ENCODE measurements at places on chromosomes 11 and 22.

GRCh38 chr11:100004541-100004940 lies 682.5 kb upstream of the ARHGAP42 start:
- DNase-seq, result no peak

DNA sequence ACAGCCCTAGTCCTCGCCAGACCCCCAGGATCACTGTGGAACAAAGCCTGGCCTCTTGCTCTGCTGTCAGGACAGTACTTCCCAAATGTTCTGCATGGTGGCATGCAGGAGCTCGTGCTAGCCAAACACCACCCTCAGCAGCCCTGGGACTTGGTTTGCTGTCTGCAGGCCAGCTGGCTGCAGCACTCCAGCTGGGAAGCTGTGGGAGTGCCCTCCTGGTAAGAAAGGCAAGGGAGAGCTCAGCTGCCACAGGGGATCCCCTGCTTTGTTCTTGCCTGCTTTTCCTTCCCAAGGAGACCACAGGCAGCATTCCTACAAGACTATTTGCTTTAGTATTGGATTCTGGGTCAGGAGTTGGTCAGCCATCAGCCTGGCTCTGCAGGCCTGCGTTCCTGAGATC lies 27.9 kb downstream of the TCIRG1 start:
- no peak for DNase-seq

DNA sequence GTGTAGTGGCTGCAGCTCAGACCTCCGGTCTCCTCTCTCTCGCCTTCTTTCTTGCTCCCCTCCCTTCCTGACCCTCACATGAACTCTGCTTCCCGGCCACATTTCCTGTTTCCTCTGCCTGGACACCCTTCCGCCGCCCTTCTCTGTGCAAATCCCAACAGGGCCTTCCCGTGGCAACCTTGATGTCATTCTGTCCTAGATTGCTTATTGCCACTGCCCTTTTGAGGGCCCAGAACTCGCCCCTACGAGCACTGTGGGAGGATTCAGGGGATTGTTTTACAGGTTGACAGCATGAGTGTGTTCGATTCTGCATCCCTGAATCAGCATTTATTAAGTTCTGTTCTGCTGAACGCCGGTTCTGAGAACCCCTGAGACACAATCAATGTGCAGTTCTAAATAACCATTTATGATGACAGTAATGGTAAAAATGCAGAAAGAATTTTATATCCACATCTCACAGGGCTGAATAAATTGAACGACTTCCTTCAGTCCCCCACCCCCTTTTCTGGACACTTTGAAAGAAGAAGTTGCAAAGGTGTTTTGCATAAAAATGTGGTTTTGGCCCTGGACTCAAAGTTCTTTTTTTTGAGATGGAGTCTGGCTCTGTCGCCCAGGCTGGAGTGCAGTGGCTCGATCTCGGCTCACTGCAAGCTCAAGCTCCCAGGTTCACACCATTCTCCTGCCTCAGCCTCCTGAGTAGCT lies 6.4 kb downstream of the BATF2 start:
- DNase-seq, result no peak

GRCh38 chr11:66432597-66432996 lies 6.1 kb downstream of the MRPL11 start:
- no peak for DNase-seq

DNA sequence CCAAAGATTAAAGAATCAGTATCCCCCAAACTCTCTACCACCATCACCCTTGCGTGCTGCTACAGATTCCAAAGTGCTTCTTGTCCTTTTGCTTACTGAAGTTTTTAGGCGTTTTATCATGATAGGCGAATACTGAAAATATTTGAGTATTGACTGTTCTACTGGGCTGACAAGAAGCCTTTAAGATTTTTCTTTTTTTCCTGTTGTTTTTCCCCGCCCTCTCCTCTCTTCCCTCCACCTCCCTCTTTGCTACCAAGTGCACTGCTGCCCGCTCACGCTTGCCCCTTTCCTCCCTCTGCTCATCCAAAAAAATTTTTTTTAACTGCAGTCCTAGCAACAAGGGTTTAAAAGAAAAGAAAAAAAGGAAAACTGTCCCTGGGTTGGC lies 679 bp downstream of the SPCS2 start:
- no peak for DNase-seq

DNA sequence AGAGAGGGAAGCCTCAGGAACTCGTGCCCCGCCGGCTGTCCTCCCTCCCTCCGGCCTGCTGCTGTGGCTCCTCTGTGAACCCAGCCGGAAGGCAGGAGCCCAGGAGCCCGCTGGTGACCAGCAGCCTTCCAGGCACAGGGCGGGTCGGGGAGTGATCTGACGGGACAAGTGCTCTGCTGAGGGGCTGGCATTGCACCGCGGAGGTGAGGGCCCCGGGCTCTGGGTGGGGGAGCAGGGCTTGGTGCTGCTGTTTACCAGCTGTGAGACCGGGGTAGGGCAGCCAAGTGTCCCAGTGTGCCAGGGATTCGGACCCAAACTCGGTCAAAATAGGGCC lies 53.3 kb downstream of the FLRT1 start:
- DNase-seq, result no peak

DNA sequence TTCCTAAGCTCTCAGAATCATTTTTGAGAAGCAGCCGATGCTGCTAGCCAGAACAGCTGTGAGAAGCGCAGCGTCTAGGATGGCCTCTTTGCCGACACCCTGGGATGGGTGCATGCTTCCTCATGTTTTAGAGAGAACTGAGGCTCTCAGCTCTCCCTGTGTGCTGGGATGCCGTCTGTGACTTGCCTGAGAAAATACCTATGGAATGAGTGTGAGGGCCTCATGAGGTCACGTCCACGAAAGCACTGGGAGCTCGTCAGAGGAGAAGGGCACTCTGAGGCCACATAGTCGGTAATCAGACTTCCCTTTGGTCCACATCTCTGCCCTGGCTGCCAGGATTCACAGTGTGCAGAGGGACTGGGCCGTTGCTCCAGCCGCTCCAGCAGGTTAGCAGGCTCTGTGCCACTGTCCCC lies 54.7 kb downstream of the MICAL3 start:
- no peak for DNase-seq

DNA sequence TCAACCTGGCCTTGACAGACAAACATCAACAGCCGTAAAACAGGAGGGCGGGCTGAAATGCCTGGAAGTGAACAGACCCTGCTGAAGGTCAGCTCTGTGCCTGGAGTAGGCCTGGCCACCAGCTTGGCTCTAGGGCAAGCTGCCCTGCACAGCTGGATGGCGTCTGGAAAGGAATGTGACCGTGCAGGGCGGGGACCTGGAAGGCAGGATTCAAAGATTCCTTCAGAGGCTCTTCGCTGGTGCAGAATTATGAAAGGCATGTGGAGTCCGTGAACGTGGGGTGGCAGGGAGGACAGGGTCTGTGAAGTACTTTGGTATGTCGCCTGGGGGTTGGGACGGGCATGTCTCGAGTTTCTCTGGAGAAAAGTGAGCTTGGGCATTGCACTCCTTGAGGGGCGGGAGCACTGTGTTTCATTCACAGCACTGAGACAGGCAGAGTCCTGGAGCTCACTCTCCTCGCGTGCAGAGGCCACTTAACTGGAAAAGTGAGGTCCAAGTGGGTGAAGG lies 1.5 kb downstream of the EHD1 start:
- DNase-seq, result no peak

GRCh38 chr11:117072517-117073461 lies 25.4 kb downstream of the SIK3 start:
- no peak for DNase-seq

- no peak for DNase-seq
Measured at GRCh38 chr11:87870086-87870485, 305.2 kb downstream of the RAB38 start.

DNA sequence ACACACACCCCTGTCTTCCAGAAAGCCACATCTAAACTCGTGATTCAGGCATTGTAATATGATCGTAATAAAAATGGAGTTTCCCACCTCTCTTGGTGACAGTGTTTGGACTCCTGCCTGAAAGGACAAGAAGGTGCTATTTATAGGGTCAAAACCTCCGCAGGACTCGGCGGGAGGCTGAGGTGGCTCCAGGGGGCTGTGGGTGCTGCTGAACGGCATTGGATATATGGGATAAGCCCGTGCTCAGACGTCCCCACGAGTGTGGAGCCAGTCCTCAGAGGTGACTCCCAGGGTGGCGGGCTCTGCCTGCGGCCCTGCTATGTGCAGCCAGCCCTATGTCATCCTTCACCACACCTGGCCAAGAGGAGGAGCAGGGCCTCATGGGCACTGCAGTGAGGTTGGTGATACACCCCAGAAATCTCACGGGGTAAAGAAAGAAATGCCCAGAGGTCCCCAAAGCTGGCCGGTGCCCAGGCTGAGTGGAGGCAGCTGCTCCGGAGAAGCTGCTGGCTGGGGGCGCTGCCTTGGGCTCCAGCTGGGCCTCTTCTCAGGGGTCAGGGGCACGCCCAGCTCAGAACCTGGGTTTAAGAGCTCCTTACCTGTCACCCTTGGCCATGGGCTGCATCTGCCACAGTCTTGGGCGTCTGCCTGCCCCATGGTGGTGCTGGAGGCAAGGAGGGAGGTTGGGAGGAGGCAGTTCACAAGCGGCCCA lies 5.1 kb upstream of the OSBPL5 start:
- no peak for DNase-seq

DNA sequence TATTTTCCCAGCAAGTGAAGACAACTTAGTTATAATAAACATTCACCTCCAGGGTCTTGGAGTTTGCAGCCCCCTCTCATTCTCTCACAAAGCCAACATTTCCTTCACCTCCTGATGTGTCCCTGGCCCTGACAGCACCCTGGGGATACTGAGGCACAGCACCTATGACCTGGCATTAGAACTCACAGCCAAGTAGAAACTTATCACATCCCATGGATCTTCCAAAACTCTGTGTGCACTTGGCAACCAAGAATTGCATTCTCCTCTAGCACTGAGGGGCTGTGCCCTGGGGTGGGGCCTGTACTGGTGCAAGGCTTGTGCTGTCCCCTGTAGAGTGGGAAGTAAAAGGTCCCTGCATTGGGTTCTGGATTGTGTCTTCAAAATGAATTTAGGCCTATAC lies 116.7 kb upstream of the IGLL5 start:
- DNase-seq, result no peak

DNA sequence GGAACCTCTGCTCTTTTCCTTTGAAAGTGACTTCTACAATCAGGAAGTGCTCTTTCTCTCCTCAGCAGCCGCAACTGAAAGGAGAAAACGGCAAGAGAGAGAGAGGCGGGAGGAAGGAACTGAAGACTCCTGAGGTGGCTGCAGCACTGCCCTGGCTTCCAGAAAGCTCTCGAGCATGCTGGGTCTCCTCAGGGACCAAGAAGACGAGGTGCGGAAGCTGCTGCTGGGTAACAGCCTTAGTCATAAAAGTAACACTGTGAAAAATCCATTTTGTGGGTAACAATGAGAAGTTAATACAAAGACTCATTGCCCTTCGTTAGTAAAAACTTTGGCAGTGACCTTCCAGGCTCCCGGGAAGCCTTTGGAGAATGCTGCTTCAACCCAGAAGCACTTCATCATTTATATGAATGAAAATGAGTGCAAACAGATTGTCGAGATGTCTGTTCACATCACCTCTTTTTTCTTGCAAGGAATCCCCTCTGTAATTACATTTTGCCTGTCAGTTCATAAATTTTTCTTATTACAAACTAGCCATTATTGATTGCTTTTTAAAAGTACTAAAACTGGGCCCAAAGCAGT lies 473.4 kb downstream of the SOX6 start:
- DNase-seq, result no peak

- no peak for DNase-seq
Measured at GRCh38 chr11:8989453-8989852, 14.3 kb downstream of the NRIP3 start.

Data from T-helper 9 cell (primary cell).